ENCODE measurements at places on chromosomes 12 and 14.
A peak's percentile ranks its signal among the peaks of the same experiment; 100 is the strongest.

- DNase-seq = peak; percentile 94
These were observed 113.0 kb downstream of the GLT1D1 start for GRCh38 chr12:128966203-128966810.

- DNase-seq = peak; percentile 13
These were observed 160.8 kb upstream of the KRR1 start for GRCh38 chr12:75672200-75672599.

GRCh38 chr14:30708157-30708556 lies 86.0 kb downstream of the SCFD1 start:
- DNase-seq = no peak

DNA sequence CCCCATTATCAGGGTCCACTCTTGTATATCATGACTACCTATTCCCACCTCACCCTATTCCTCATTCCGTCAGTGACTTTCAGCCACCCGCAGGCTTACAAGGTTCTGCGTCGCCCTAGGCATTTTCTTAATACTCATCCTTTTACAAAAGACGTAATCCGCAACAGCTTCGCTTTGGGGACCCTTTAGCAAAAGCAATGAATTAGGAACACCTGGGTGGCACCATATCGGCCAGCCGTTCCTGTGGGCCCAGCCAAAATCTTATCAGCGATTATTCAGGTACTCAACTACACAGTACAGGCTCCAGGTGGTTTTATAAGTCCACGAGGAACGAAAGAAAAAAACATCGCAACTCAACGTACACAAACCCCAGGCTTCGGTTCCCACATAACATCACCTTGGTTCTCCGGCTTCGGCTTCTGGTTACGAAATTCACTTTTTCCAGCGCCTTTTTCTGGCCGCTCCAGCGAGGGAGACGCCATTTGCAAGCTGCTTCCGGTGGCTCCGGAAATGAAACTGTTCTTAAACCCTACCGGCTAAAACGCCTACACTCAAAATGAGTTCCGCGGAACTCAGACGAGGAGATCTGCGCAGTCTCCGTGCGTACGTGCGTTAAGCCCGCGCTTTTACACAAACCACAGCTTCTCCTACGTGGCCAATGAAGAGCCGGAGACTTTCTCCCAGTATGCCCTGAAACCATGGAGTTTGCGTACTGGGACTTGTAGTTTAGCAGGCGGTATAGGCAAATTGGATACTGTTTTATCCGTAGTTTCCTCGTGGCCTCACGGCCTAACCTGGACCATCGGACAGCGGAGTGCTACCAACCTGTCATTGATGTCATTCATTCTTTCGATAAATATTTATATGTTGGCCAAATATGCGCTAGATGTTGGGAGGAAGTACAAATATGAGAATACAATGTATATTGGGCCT lies at the start of gene KRR1:
Gene KRR1 (minus strand): TSS at position 494 of the 933 bp plus-strand sequence. CDS start 12 bp downstream, at position 482.
- peak; percentile 96 for DNase-seq

GRCh38 chr12:114729731-114730130 lies 45.8 kb upstream of the TBX3 start:
- no peak for DNase-seq

GRCh38 chr12:28027947-28028724 lies 55.6 kb upstream of the PTHLH start:
- DNase-seq = no peak

DNA sequence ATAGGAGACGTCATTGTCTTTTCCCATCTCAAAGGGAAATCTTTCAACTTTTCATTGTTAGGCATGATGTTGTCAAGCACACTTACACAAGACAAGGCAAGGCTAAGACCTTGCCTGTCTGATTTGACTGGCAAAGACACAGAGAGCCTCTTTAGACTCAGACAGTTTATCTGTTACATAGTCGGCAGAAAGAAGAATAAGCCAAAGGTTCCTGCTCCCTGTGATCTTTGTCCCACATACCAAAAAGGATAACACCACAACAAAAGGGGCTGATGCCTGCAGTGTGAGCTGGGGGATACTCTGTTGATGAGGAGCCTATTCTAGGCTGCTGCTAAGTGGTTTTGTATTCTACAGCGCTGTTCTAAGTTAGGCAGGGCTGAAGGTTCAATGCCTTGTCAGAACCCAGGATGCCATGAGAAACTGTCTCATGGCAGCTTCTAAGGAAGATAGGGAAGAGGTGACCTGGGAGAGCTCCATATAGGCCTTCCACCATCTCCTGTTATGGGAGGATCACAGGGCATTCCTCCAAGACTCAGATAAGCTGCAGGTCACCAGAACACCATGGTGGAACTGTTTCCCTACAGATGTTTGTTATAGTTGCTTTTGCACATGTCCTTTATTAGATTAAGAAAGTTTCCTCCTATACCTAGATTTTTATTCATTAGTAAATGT lies 12.7 kb downstream of the ERC1 start:
- DNase-seq = no peak

- no peak for DNase-seq
These were observed 78.7 kb upstream of the ZDHHC17 start for GRCh38 chr12:76685246-76685678.

DNA sequence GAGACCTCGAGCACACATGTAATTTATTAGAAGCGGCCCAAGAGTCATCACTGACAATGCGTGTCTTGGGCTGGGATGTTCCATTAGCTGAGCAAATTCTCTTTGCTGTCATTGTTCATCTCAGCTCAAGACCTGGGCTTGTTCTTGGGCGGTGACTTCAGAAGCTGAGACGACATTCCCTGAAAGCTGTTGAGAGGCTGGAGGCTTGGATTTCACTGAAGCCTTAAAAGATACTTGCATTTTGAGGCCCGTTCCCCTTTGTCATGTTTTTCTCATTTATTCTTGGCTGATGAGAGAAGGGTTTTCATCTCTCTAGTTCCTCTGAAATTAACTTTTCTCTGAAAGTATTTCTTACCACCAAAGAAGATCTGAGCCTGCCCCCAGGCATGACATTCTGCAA lies 16.6 kb upstream of the SUSD6 start:
- DNase-seq = no peak

DNA sequence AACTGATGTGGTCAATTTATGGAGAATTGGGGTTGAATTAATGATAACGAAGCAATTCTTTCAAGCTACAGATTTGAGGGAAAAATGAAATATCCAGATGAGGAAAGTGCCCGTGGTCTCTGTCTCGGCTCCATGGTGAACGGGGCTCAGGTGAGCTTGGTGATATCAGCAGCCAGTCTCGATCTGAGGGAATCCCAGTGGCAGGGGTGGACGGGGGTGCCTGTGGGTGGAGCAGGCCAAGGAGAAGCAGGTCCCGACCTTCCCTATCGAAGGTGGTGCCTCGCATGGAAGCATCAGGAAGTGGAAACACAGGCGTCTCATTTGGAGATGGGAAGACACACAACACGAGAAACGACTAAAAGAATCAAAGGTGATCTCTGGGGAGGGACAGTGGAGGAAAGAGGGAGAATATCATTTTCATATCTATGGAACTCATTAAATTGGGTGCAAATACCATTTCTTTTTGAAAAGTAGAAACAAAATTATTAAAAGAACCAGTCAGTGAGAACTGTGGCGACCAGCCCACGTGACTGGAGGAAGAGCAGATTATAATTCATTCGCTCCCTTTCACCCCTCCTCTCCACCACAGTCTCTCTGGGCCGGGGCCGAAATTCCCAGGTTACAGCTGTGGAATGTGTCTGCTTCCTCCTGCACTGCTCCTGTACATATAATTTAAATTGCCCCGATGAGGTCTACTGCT lies 354.3 kb upstream of the SFSWAP start:
- no peak for DNase-seq

- DNase-seq = no peak
These were observed 59.6 kb downstream of the FBXO33 start for GRCh38 chr14:39372656-39373055.

DNA sequence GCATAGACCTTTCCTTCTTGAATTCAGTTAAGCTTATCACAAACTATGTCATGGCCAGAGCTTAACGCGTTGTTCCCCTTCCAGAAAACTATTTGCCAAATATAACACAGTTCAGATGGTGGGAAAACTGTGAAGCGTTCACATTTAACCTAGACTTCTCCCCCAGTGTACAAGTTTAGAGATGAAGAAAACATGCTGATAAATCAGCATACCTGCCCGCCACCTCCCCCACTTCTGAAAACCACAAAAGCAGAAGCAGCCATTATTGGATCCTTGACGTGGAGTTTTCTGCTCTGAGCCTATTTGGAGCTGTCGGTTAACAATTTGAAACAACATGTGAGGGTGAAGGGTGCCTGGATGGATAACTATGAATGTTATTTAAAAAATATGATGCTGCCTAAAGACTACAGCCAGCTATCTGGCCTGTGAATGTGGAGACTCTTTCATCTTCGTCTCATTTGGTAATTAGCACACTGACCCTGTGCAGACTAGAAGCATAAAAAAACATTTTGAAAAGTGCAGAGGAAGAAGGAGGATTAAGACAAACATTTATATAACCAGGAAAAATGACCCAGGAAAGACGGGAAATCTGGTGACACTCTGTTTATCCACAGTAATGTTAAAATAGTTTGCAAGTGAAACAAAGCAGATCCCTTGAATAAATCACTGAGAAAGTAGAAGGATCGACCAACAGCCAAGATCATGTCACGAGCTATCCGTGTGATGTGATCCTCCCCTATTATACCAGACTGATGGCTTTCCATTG lies 408.2 kb downstream of the AEBP2 start:
- DNase-seq = no peak

GRCh38 chr12:80000831-80001230 lies 65.9 kb upstream of the PPP1R12A start:
- DNase-seq = no peak

DNA sequence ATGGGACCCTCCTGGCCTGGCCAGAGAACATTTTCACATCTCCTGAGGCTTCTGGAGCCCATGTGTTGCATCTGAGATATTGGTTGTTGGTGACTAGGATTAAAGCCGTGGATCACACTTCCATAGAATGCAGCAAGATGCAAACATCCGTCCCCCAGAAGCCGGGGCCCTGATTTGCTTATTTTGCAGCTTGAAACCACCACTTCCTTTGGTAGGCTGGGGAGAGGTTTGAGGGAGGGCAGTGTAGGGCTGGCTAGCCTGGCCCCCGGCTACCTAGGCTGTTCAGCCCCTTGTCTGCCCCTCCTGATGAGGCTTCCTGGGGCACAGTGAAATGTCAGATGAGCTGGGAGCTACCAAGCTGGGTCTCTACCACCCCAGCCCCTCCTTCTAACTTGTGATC lies 209.7 kb upstream of the PWP1 start:
- no peak for DNase-seq

GRCh38 chr12:1747609-1748008 lies 56.7 kb downstream of the ADIPOR2 start:
- no peak for DNase-seq

DNA sequence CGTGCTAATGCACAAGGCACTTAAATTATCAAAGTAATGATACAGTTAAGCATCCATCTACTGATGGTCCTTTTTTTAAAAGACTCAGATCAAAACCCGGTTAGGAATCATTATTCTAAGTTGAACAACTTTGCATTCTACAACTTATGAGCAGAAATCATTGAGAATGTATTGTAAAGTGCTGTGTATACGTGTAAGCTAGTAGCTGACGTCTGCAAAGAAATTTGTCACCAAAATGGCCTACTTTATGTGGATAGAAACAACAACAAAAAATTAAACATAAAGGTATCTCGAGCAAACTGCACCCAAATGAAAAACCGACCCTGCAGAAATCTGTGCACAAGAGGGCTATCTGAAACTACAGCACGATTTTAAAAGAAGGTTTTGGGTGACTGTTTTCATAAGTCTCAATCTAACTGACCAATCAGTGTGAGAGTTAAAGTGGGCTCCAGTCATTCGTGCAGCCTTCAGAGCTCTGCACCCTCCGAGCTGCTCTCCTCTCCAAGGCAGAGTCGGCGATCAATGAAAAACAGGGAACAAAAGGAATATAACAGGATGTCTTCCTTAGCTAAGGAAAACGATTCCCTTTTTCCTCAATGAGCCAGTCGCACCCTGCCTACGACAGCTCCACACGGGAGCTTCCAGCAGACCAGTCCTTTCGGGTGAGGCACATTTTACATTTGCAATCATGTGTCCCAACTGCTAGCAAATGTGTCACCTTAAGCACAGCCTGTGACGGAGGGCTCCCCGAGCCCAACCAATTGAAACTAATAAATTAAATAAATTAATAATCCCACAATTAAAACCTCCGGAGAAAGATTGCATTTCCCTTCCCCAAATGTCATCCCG lies 200.7 kb upstream of the FOXN3 start:
- peak; percentile 19 for DNase-seq

GRCh38 chr12:85299053-85299452 lies 19.0 kb downstream of the ALX1 start:
- DNase-seq = no peak

- peak; percentile 45 for DNase-seq
These were observed 21.3 kb downstream of the LRRIQ1 start for GRCh38 chr12:85057370-85057963.

- no peak for DNase-seq
These were observed 30.1 kb upstream of the TSPAN11 start for GRCh38 chr12:30896461-30896860.

- DNase-seq = no peak
These were observed at the start of gene FAM181A for GRCh38 chr14:93926873-93927799. FAM181A (plus strand) TSS chr14:93927344; CDS start chr14:93928286, 942 bp downstream.

DNA sequence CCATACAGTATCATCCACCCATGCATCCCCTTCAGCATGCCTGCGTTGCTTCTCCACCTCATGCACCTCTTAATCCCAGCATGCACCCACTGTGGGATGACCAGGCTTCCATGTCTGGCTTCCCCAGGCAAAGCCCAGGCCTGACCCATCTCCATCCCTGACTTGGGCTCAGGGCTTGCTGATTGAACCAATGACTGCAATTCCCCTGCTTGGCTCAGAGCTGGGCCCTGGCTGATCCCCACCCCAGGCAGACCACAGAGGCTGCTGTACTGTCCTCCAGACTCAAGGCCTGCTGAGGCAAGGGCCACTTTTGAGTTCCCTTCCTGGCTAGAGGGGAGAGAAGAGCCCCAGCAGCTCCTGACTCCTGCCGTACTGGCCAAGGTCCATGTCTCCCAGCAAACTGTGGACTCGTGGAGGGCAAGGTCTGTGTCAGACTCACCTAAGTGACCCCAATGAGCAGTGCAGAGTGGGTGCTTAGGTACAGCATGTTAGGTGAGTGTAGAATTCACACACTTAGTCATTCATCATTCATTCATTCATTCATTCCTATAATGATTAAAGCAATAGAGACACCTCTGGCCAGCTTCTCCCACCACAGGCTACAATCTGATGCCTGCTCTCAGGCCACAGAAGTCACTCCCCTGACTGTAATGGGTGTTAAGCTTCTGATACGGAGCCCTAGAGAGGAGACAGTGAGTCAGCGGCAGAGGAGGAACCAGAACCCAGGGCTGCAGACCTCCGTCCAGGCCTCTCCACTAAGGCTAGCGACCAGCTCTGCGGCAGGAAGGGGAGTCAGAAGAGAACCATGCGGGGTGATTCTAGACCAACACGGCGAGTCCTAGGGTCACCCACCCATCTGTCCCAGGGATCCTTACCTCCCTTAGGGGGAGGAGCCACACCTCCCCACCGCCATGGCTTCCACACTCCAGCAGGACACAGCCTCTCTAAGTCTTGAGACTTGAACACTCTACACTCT lies 2.9 kb downstream of the BEGAIN start:
- no peak for DNase-seq

GRCh38 chr12:58425481-58426392 lies 484.4 kb downstream of the ATP23 start:
- DNase-seq = no peak

GRCh38 chr12:51392556-51393237 lies 1.5 kb upstream of the GALNT6 start:
- DNase-seq = no peak

GRCh38 chr14:82719617-82720016 lies 1186.0 kb upstream of the SEL1L start:
- no peak for DNase-seq

All from NCI-H1105 treated with DMSO at 0.1 percent for 48 hours (cell line).